Effector memory CD8-positive, alpha-beta T cell (primary cell): ENCODE measurements at places on chromosomes 6 and 20.

DNA sequence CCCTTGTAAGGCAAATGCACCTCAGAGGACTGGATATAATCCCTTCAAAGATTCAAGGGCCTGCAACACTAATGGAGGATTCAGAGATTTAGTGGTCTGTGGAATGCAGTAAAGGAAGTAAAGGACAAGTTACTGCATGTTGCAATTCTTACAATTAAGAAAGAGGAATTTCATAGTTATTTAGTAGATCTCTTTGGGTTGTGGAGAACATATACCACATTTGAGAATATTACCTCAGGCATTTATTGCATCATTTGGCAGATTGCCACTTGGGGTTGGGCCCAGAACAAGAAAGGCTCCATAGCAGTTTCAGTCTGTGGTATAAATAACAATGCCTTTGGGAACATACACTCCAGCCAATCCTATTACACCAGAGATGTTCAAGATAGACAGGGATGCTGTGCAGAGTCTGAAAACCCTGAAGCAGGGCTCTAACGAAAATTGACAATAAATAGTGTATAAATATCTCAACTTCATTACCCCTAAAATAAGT, 20.9 kb upstream of the EPM2A start:
- no peak for DNase-seq

- no peak for DNase-seq
These were observed 18.1 kb downstream of the SLX4IP start for GRCh38 chr20:10453241-10453640.

DNA sequence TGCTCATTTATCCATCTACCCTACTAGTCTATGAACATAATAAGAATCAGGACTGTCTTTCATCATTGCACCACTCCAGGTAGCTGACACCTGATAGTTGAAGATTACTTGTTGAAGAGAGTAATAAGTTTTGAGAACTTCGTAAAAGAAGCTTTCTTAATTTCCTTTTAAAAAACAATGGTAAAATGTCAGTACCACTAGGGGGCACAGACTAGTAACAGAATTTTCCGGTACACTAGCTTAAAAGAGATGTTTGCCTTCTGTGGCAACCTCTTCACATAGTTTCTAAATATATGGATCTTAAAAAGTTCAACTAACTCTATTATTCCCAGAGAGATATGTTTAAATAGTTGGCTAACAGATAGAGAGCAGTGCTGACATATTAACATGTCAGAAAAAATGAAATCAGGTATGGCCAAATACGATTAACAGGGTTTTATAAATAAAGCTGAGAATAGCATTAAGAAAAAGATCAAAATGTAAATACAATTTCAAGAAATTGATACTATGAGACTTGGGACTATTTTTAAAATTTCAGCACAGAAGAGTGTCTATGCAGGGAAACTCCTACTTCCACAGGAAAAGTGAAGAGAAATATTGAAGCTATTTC, 5.4 kb upstream of the KCNQ5 start:
- no peak for DNase-seq

DNA sequence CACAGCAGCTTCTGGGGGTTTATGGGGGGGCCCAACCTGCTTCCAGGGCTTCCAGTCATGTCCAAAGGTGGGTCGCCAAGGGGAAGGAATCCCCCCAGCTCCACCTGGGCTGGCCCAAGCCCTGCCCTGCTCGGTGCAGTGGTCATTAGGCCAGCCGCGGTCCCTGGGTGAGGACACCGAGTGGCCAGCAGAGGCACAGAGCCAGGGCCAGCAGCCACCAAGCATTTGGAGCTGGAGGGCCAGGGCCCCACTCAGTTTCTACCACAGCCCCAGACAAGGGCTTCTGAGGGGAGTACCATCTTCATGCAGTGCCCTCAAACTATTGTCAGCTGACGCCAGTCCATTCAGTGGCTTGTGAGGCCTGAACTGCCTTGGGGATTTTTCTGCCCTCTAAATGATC, 39.6 kb downstream of the TFEB start:
- no peak for DNase-seq

DNA sequence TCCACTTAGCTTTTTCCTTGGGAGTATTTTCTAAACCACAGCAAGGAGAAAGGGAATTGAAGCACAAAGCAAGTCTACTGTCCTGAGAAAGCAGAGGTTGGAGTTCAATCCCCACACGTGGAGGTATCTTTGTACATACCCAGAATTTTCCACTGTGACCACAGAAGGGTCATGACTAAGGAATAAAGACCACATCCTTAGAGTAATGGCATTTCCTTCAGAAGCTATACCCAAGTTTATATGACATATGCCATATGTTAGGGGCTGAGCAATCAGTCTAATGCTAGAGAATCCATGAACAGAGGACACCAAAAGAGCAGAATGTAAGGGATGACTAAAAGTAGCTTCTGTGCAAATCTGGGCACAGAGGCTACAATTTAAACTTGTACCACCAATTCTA, 46.4 kb downstream of the ATG5 start:
- DNase-seq: no peak

DNA sequence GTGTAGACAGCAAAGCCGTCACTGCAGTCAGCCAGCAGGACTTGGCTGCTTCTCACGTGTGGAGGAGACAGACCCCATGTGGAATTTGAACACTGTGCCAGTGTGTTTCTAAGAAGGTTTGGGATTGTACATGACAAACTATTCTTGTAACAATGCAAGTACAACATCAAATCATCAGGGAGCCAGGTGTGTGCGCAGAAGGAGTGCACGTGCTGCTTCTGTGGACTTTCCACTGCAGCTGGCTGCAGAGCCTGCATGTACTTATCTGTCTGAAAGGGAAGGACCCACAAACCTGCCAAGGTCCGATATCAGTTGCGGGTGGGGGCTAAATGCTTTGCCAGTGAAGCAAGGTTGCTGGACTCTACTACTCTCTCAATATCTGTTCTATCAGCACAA, 211.6 kb downstream of the WDR27 start:
- no peak for DNase-seq

DNA sequence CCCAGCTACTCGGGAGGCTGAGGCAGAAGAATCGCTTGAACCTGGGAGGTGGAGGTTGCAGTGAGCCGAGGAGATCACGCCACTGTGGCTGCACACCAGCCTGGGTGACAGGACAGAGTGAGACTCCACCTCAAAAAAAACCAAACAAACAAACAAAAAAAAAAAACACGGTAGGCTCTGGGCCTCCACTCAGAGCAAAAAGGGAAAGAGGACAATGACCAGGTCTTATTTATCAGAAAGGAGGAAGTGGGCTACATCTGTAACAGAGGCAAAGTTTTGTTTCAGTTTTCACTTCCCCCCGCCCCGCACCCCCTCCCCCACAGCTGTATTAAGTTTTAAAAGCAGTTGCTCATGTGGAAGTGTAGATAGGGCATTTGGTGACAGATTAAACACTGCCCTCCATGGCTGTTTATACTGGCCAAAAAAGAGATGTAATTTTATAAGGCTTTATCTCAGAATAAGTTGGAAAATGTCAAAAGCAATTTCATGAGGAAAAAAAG, 114.6 kb downstream of the RCAN2 start:
- no peak for DNase-seq

- DNase-seq: no peak
These were observed 57.0 kb downstream of the RNF144B start for GRCh38 chr6:18444111-18444510.

GRCh38 chr6:34092631-34093030, 53.3 kb downstream of the GRM4 start:
- DNase-seq: no peak

DNA sequence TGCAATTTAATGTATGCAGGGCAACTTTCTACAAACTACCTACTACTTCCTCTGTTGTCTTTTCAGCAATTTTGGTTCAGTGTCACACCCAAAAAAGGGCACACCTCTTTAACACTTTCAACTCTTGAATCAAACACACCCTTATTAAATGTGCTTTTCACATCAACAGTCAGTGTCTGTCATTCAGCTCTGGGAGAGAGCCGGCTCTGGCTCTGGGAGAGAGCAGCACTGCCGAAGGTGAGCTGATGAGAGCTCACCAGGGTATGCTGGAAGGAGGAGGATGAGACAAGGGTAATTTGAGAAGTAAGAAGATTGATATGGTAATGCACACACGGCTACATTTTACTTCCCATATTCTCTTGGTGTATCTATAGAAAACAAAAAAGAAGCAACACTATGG, 134.3 kb downstream of the RTN4IP1 start:
- no peak for DNase-seq

GRCh38 chr20:37890643-37891042, 12.3 kb upstream of the VSTM2L start:
- DNase-seq: no peak

DNA sequence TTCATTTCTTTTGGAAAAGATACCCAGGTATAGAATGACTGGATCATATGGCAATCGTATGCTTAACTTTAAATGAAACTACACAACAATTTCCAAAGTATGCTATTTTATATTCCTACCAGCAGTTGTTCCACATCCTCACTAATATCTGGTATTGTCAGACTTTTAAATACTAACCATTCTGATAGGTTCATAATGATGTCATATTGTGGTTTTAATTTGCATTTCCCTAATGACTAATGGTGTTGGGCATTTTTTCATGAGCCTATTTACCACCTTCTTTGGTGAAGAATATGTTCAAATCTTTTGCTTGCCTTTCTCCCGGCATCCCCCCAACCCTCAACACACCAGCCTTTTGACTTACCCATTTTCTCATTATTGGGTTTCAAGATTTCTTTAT, 96.2 kb upstream of the HMGN3 start:
- DNase-seq: no peak

GRCh38 chr20:36775826-36776225, 2.3 kb upstream of the DSN1 start:
- no peak for DNase-seq

- DNase-seq: no peak
These were observed 469.3 kb upstream of the MAN1A1 start for GRCh38 chr6:119818876-119819275.

- DNase-seq: no peak
These were observed 67.8 kb upstream of the EPB41L1 start for GRCh38 chr20:36086767-36087166.

- DNase-seq: no peak
These were observed 55.4 kb downstream of the NFATC2 start for GRCh38 chr20:51487076-51487475.

DNA sequence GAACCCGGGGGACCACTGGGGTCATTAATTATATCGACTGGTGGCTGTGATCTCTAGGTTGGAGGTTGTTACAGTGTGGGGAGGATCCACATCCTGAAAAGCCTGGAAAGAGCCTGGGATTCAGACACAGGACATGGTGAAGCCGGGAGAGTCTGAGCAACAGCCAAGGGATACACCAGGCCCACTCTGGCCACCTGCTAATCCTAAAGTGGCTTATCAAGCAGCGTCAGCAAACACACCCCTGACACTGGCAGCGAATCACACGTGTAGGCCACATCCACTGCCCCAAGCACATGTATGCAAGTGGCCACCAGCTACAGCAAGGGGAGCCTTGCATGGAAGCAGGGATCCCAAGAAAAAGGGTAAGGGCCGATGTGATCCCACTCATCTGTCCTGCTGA, 41.0 kb downstream of the GFOD1 start:
- DNase-seq: no peak

DNA sequence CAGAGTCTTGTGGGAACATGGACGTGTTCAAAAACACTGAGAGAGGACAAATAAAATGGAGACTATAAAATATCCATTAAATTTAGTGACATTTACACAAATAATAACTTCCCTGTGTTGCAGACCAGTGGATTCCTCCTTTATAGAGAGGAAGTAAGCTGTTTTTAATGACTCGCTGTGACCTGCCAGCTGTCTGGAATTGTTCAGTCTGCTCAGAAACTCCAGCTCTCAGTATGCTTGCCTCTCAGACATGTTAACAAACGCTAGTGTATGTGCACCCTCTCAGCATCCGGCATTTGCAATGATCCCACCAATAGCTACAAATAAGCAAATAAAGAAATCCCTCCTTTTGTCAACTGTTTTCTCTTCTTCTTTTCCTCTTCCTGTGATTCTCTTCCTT, 158.0 kb upstream of the TCF21 start:
- no peak for DNase-seq

- DNase-seq: no peak
These were observed 101.2 kb downstream of the PXDC1 start for GRCh38 chr6:3650076-3650958.

DNA sequence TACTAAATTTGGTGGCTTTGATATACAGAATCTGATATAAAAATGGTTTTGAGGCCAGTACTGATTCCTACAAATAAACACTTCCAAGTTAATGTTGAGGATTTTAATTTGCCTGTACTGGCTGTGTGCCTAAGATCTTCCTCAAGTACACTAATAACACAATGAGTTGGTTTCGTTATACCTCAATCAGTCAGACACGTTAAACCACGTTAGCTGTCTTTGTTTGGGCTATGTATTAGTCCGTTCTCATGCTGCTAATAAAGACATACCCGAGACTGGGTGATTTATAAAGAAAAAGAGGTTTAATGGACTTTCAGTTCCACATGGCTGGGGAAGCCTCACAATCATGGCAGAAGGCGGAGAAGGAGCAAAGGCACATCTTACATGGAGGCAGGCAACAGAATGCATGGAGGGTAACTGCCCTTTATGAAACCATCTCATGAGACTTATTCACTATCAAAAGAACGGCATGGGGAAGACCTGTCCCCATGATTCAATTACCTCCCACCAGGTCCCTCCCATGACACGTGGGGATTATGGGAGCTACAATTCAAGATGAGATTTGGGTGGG, 46.2 kb downstream of the NT5E start:
- DNase-seq: no peak

DNA sequence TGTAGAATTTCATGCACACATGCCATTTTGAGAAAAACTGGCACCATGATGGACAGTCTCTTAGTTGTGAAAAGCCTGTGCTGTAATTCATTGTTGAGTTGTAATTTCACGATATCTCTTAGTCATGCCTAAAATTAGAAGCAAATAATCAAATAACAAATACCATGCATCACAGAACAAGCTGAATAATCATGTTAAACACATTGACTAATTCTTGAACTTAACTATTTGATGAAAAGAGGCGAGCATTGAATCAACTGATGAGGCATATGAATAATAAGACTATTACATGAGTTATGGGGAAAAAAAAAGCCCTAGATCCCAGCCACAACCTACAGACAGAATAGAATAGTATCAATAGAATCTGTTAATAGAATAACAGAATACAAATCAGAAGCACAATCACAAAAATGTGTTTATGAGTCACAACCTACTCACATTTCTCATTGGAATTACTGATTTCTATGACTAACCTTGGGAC, 14.2 kb upstream of the RNF217 start:
- DNase-seq: no peak
